Purkinje cell (primary cell): ENCODE measurements at places on chromosomes 1 and 21. TPM values are rescaled to one million over a fixed set of nuclear protein-coding genes. Genes with fewer than 3 reads are reported as not detected.

Gene RGS8
- polyA plus RNA-seq, result 253 and 310 TPM in 2 replicates

Gene MROH9
- 0.09 TPM in 1 of 2 replicates, not detected in the other for polyA plus RNA-seq

Gene SHE
- polyA plus RNA-seq, result not detected in 2 replicates

Gene SLC30A1
- 4.8 and 7.8 TPM in 2 replicates for polyA plus RNA-seq

Gene DAB1
- polyA plus RNA-seq, result 42.0 and 48.6 TPM in 2 replicates

Gene LIN28A
- not detected in 2 replicates for polyA plus RNA-seq

Gene SPRR2F
- polyA plus RNA-seq, result not detected in 2 replicates

Gene ADAM30
- polyA plus RNA-seq, result not detected in 2 replicates

Gene TDRD5
- polyA plus RNA-seq, result not detected in 2 replicates

Gene FCMR
- polyA plus RNA-seq, result not detected in 2 replicates

Gene NCF2
- not detected in 2 replicates for polyA plus RNA-seq

Gene KRTAP26-1
- polyA plus RNA-seq, result not detected in 2 replicates

Gene ELOVL1
- polyA plus RNA-seq, result 0.49 and 0.86 TPM in 2 replicates

Gene FALEC
- polyA plus RNA-seq, result not detected in 2 replicates

Gene SLC44A3
- 10.3 and 10.9 TPM in 2 replicates for polyA plus RNA-seq

Gene LYPD8
- polyA plus RNA-seq, result 3.4 and 6.6 TPM in 2 replicates

Gene SPATA45
- 1.7 TPM in 1 of 2 replicates, not detected in the other for polyA plus RNA-seq

Gene EDN2
- not detected in 2 replicates for polyA plus RNA-seq

Gene C1QA
- polyA plus RNA-seq, result 1.6 TPM in 1 of 2 replicates, not detected in the other

Gene ATP1A2
- 60.5 and 65.4 TPM in 2 replicates for polyA plus RNA-seq

Gene HUNK
- 22.5 and 27.2 TPM in 2 replicates for polyA plus RNA-seq

Gene NCDN
- polyA plus RNA-seq, result 38.4 and 52.3 TPM in 2 replicates

Gene KRTAP20-3
- polyA plus RNA-seq, result not detected in 2 replicates

Gene SPRR1A
- polyA plus RNA-seq, result 1.3 TPM in 1 of 2 replicates, not detected in the other

Gene GUCA2A
- not detected in 2 replicates for polyA plus RNA-seq

Gene LAMC2
- 0.09 and 0.84 TPM in 2 replicates for polyA plus RNA-seq

Gene ZFP69B
- polyA plus RNA-seq, result 0.78 and 1.2 TPM in 2 replicates

Gene C8B
- not detected in 2 replicates for polyA plus RNA-seq

Gene CD1B
- not detected in 2 replicates for polyA plus RNA-seq

Gene EXO1
- polyA plus RNA-seq, result 1.7 and 2.2 TPM in 2 replicates

Gene CIART
- 19.1 and 32.2 TPM in 2 replicates for polyA plus RNA-seq

Gene HEYL
- not detected in 2 replicates for polyA plus RNA-seq

Gene RNF11
- 77.3 and 87.0 TPM in 2 replicates for polyA plus RNA-seq
